Thyroid gland (tissue), 4 donors: ENCODE measurements at places on chromosomes 11 and 22. TPM values are rescaled to one million over a fixed set of nuclear protein-coding genes. Genes with fewer than 3 reads are reported as not detected.

GRCh38 chr11:122155765-122156527 is 39.9 kb upstream of the BLID start:
- no peak for DNase-seq

DNA sequence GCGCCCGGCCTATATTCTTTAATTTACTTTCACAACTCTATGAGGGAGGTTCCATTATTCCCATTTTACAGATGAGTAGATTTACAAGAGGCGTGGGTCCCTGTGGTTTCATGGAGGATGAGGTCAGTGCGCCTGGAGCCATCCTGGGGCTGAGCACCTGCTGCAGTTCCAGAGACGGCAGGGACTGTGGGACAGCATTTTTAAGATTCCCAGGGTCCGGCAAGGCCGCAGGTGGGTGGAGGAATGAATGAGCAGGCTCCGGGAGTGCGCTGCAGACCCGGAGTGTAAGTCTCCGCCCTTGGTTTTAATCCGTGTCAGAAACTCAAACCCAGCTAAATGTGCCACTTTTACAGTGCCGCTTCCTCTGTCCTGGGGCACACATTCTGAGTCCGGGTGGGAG is 4.1 kb upstream of the CHRM1 start:
- no peak for DNase-seq

- DNase-seq: no peak
Measured at GRCh38 chr22:39719559-39720450, 149.3 kb downstream of the CACNA1I start.

DNA sequence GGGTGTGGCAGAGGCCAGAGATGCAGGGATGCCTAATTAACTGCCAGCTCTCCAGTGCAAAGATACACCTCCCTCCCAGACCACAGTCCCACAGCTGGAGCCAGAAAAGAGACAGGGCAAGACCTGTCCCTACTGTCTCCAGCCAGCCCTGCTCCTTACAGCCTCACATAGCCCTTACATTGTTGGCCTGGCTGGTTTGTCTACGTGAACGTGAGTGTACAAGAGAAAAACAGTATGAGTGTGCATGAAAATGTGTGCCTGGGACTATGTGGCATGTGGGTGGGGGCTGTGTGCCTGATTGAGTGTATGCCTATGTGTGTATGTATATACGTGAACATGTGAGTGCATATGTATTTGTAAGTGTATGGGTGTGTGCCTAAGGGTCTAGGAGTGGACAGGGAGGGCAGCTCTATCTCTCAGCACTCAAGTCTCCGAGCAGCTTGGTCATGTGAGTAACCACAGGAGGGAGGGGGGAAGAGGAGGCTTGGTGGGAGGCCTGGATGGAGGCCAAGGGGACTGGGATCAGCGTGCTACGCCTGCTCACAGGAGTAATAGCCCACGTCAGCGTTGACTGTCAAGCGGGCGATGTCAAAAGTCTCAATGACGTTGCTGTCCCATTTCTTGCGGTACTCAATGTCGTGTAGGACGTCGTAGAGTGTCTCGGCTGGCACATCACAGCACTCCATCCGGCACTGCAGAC is 6.6 kb upstream of the ARAP1 start:
- peak; percentile 94 for DNase-seq

GRCh38 chr22:29206372-29207242 is 911 bp downstream of the EMID1 start:
- no peak for DNase-seq

DNA sequence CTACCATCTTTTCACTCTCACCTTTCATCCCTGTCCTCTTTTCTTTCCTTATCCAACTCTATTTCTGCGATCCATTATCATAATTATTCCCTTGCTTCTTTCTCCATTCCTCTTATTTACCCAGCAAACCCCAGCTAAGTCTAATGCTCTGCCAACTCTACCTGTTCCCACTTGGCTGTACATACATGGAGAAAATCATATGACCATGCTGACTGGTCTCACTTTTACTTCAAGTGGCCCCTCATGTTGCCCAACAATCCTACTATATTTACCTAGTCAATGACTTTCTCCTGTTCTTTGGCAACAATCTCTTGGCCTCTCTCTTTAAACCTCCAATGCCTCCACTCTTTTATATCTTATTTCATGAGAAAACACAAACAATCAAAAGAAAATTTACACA is 94.1 kb downstream of the USP35 start:
- no peak for DNase-seq

DNA sequence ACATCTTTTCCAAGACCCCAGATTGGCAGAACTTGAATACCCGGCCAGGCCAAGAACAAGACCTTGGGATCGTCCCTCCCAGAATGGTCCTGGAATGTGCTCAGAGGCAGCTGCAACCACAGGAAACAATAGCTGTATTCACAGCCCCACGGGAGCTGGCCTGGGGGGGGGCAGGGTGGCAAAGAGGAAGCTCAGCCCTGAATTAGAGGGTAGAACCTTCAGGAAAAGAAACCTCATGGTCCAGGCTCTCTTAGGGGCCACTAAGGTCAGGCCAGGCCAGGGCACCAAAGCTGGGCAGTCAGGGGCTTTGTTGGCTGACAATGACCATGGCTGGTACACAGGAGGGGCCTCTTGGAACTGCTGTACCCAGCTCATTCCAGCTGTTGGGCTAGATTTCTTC is 17.3 kb downstream of the RPL27A start:
- no peak for DNase-seq

KIRREL3 gene
- not detected for total RNA-seq

DNA sequence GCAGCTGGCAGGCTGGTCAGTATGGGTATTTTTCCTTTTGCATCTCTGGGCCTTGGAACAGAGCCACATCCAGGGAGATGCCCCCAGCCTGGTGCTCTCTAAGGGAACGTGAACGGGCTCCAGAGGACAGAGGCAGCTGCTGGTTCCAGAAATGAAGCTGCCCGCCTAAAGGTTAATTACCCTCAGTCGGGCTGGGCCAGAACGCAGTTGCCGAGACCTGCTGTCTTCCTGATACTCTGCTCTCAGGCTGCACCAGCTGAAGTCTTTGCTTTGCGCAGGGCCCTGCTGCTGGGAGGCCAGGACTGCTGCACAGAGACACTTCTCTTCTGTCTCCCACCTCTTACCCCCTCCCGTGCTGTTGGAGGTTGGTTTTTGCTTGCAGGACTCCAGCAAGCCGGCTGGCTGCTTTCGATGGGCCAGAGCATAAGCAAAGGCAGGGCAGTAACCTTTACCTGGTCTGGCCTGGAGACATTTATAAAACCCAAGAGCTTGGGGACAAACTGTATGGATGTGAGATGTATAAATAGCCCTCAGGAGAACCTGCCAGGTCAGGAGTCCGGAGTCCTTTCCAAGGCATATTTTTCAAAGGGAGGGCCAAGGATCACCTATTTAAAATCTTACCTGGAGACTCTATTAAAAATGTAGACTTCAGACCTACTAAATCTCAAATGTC is 197.1 kb downstream of the GRIK4 start:
- no peak for DNase-seq

DNA sequence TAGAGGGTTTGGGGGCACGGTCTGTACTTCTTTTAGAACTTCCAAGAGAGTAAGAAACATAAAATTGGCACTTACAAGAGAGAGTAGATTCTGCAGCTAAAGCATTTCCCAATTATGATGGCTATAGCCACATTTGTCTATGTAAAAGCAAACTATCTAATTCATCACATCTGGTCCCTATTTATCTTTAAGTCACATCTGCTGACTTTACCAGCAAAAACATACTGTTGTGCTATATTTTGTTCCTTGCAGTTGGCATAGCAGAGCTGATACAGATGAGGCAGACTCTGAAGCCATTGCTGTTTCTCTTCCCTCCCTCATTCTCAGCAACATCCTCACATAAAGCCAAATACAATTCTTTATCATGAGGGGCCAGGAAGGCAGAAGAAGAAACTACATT is 1533.5 kb upstream of the RAG2 start:
- DNase-seq: no peak

- no peak for DNase-seq
Measured at GRCh38 chr22:50561401-50562358, 1.0 kb downstream of the SYCE3 start.

DNA sequence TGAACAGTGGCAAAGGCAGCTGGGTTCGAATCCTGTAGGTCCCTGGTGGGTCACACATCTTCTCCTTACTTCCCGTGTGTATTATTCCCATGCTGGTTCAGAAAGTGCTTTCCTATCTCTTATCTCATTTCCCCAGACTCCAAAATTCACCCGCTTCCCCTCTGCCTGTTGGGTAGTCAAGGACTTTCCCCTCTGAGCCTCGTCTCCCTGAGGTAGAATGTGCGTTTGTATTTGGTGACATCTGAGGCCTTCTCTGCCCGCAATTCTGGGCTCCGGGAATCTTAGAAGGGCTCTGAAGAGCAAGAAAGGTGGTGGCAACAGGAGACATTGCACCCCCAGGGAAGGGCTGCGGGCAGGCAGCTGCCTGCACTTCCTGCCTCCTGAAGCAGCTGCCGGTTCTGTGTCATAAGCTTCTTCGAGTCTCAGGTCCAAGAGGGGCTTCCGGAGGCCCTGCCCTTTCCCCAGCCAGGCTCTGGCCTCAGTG is 5.9 kb downstream of the LRRC32 start:
- no peak for DNase-seq

ADORA2A gene
- 1.4 TPM for total RNA-seq

- no peak for DNase-seq
Measured at GRCh38 chr11:59573216-59573615, 42.4 kb downstream of the OSBP start.

CHADL gene
- 5.1 TPM for total RNA-seq

GRCh38 chr11:117572129-117572528 is 224.9 kb downstream of the DSCAML1 start:
- DNase-seq: no peak

KRTAP5-8 gene
- not detected for total RNA-seq

DNA sequence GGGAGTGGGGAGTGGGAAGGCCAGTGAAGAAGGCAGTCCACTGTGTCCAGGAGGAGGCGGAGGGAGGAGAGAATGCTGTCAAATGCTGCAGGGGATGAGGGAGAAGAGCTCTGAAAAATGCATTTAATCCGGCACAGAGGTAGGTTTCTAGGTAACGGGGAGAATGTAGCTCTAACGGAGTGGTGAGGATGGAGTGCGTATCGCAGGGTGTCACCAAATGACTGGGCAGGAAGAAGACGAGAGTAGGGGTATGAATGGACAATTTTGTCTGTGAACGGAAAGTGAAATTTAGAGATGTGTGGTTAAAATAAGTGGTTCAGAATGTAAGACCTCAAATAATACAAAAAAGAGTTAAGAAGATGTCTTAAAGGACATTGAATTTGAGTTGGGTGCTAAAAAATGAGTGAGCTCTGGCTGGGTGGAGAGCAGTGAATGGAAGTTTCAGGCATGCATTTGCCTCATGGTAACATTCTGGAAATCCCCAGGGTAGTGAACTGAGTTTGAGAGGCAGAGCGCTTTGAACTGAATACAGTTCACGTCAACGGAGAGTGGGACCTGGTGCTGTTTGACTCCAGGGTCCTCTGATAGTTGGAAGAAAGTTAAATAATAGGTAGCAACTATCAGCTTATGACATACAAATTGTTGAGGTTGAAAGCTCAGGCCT is 81.3 kb upstream of the CADM1 start:
- DNase-seq: no peak

- DNase-seq: no peak
Measured at GRCh38 chr11:69261116-69261515, 32.8 kb upstream of the MYEOV start.

GRCh38 chr11:130141561-130142341 is 17.8 kb upstream of the ST14 start:
- no peak for DNase-seq

SORL1 gene
- 43.0 TPM for total RNA-seq

GRCh38 chr22:20424568-20424931 is 13.1 kb downstream of the SCARF2 start:
- DNase-seq: no peak

DNA sequence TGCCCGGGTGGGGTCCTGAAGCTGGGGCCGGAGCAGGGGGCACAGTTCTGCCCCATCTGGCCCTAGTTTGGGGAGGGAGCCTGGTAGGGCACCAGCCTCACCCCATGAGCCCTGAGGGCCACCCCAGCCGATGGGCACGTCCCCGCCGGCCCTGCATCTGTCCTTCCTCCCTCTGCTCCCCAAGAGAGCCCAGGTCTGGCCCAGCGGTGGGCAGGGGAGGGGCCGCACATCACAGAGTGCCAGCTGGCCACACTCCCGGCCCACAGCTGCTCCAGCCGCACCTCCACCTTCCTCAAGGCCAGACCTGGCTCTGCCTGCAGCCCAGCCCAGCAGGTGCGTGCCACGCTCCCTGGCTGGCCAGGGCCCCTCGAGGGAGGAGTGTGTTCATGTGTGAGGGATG is 21.6 kb downstream of the BRSK2 start:
- DNase-seq: no peak

OR51E2 gene
- not detected for total RNA-seq

FAM227A gene
- total RNA-seq: 10.5 TPM

CCS gene
- 48.5 TPM for total RNA-seq

GRCh38 chr11:108902027-108902469 is 237.2 kb downstream of the DDX10 start:
- DNase-seq: no peak

C11orf91 gene
- total RNA-seq: not detected

DNA sequence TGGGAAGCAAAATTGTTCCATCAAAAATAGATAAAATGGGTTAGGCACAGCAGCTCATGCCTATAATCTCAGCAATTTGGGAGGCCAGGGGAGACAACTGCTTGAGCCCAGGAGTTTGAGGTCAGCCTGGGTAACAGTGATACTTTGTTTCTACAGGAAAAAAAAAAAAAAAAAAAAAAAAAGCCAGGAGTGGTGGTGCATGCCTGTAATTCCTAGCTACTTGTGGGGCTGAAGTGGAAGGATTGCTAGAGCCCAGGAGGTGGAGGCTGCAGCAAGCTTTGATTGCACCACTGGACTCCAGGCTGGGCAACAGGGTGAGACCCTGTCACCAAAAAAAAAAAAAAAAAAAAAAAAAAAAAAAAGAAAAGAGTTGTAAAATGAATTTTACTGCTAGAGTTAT is 49.6 kb downstream of the KIF18A start:
- DNase-seq: peak; percentile 1

DNA sequence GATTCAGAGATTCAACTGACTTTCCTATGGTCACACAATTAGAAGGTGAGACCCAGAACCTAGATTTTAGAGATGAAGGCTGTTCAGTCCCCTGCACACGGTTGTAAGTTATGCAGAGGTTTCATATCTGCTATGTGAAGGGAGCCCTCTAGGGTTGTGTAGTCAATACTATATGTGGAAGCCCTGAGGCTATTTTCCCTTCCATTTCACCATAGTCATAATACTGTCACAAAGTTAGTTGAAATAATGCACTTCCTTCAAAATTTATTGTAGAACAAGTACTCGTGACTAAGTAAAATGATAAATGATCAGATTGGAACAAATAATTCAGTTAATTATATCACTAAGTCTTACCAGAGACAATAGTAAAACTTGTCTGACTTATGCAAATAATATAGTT is 48.8 kb downstream of the ENDOD1 start:
- DNase-seq: no peak

GRCh38 chr11:74141241-74141695 is 29.5 kb downstream of the C2CD3 start:
- peak; percentile 31 for DNase-seq

GRCh38 chr22:29700900-29701154 is 19.0 kb upstream of the CABP7 start:
- DNase-seq: peak; percentile 75
